ENCODE measurements at places on chromosomes 7 and 10.

GRCh38 chr10:31961277-31962074 is 32.8 kb upstream of the ARHGAP12 start:
- no peak for DNase-seq

- DNase-seq, result no peak
These were observed 1291.2 kb downstream of the XPNPEP1 start for GRCh38 chr10:108632144-108632543.

GRCh38 chr10:114234132-114234531 is 4.9 kb upstream of the VWA2 start:
- no peak for DNase-seq

- DNase-seq, result no peak
These were observed 255.5 kb upstream of the KMT2E start for GRCh38 chr7:104758504-104758903.

- no peak for DNase-seq
These were observed 27.7 kb upstream of the BET1 start for GRCh38 chr7:94031865-94032264.

- no peak for DNase-seq
These were observed 75.5 kb downstream of the CARD11 start for GRCh38 chr7:2968176-2968575.

GRCh38 chr7:1274121-1274875 is 41.6 kb downstream of the UNCX start:
- no peak for DNase-seq

- peak; percentile 52 for DNase-seq
These were observed at the start of gene SPOCK2 for GRCh38 chr10:72087969-72088888. Gene SPOCK2, minus strand, starts transcription at chr10:72088551. Its CDS starts 223 bp downstream, at chr10:72088328.

DNA sequence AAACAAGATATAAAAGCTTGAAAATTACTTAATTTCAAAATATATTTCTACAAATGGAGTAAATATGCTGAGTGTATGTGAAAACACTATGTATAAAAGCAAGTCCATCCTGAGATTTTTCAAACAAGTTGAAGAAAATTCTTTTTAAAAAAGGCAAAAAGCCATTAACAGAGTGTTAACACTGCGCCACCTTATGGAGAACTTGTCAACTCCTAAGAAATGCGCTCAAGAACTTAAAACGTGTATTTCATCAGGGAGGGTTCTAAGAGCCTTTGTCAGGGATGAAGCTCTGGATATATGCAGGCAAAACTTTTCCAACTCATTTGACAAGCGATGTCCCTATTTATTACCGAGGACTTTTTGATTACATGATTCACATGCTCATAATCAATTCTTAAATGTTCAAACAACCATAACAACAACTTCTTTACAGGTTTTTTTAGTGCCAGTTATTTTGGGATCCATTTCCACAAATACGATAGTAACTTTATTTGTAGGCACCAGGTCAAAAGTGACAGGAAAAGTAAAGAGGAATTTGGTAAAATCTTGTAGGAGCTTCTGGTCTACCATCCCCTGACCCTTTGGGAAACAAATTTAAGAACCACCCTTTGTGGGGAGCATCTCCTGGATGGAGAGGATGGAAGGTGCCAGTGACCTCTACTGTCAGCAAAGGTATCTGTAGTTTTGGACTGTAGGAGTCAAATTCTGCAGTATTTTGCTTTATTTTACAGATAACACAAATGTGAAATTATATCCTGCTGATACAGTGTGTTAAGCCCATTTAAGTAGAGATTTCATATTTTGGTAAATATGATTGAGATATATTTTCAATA is 23.2 kb downstream of the CALCR start:
- no peak for DNase-seq

DNA sequence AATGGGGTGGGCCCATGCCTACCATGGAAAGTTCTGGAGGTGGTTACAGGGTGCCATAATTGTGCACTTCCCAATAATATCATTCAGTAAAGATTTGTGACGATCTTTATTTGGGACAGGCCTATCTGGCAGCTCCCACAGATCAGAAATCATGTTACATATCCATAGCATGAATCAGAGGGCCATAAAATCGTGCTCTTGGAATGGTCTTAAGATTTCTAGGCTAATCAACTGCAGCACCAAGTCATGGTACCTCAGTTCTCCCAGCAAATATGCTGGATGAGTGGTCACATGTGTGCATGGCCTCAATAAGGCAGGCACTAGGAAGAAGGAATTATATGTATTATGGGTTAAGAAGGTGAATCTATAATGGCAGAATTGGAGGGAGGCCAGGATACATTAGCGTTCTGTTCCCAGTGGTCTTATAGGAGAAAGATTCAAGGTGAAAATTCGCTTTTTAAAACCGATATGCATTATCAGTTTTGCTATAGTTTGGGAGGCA is 134.7 kb downstream of the NRP1 start:
- DNase-seq, result no peak

DNA sequence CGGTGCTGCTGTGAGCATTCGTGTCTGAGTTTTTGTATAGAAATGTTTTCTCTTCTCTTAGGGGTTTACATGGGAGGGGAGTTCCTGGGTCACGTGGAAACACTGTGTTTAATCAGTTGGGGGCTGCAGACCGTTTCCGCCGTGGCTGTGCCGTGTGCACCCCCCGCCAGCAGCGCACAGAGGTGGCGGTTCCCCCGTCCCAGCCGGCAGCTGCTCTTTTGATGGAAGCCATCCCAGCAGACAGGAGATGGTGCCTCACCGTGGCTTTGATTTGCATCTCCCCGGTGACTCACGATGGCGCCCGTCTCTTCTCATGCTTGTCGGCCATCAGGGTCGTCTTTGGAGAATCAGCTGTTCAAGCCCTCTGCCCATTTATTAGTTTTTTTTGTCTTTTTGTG is 34.9 kb upstream of the FOXL3 start:
- no peak for DNase-seq

GRCh38 chr7:17274551-17275245 is 23.8 kb upstream of the AHR start:
- DNase-seq, result no peak

DNA sequence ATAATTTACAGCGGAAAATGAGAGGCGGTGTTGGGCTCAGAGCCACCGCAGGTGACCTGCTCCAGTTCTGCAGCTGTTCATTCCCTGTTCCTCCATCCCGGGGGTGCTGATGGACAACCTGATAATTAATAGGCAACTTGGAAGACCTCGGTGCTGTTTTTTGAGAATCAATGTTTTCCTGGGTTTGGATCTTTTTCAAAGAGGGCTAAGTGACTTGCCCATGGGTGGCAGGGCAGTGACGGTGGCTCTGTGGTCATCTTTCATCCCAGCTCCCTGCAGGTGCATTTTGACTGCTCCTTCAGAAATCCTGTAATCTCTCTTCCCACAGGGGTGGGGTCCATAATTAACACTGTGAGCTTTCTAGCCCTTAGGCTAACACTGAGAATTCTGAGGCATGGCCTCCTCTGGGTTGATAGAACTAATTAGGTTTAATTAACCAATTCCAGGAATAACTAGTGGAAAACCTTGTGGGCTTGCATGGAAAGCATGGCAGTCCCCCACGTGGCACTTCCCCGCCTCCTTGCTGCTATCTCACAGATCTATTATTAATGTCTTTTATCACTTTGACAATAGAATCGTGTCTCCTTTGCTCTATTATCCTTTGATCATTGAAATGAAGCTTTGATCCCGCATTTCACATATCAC is 217.9 kb downstream of the GLRX3 start:
- no peak for DNase-seq

DNA sequence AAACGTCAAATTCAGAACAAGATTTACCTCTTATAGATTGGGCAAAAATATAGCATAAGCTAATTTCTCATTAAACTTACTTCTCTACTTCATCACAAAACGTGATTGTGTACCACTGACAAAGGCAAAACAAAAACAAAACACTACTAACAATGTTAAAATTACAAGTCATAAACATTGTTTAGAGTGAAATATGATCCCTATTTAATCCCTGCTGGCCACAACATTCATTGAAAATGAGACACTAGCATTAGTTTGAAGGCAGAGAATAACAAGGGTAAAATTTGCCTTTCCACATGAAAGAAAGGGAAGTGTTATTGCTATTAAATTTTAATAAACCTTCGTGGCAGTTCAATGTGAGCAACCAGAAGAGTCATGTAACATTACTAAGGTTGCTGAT is 45.0 kb downstream of the SEMA3A start:
- no peak for DNase-seq

DNA sequence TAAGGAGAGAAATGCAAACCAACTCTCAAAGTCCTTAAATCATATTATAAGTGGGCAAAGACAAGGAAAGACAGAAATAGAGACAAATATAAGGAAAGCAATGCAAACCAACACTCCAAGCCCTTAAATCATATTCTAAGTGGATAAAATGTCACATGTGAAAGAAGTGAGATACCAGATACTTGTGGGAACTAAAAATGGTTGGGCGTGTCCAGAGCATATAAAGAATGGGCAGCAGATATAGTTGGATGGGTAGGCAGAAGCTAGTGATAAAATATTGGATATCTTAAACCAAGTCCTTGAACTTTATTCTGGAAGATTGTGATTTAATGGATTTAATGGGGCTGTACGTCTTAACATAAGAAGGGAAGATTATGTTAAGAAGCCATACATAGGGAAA is 1065.2 kb upstream of the C7orf33 start:
- DNase-seq, result no peak

GRCh38 chr10:116260599-116260998 is 12.4 kb downstream of the GFRA1 start:
- no peak for DNase-seq

- DNase-seq, result no peak
These were observed 17.3 kb upstream of the BLOC1S2 start for GRCh38 chr10:100303724-100304319.

DNA sequence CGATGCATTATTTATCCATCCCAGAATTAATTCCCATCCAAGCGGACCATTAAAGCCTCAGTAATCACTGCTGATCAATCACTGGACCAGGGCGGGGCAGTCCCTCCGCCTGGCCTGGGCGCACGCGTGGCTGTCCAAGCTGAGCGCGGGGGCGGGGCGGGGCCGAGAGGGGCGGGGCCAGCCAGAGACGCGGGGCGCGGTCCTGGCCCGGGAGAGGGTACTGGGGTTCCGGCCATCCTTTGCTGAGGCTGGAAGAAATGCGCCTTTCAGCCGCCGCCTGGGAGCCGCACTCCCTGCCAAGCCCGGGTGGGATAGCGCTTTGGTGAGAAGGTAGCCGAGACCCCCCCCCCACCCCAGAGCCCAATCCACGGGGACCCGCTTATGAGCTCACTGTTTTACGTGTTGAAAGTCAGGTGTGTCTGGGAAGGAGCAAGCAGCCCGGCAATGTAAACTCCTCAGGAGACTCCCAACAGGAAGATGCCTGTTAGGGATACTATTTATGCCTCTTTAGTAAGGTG is at the start of gene ARHGAP22:
TSS of gene ARHGAP22 (minus strand) at position 83 of the 518 bp plus-strand sequence. CDS start 277 bp downstream, outside the sequence.
- DNase-seq, result no peak

DNA sequence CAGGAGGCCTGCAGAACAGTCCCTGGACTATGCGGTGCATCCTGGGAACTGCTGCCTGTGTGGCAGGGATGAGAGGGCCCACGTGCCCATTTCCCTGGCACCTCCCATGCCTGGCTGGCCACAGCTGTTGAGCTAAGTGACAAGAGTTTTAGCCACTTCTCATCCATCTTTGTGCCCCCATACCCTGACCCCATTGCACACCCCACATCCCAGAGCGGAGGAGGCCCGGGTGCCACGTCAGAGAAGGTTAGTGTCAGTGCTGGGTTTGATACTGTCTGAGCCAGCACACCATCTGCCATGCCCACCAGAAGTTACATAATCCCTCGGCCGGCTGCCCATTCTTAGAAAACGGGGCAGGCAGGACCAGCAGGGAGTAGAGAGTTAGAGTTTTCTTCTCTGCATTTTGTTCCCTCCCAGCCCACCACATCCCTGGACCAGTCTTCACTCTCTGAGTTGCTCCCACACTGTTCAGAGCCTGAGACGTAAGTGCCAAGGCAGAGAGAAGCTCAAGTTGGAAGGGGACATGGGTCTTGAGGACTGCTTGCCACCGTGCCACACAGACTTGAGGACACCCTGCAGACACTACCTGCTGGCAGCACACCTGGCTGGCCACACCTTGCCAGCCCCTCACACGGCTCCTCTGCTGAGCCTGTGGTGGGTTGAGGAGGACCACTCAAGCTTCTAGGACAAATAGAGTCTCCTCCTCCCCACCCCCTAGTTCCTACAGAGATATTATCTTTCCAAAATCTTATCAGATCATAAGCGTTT is 13.1 kb downstream of the UNC5B start:
- no peak for DNase-seq

DNA sequence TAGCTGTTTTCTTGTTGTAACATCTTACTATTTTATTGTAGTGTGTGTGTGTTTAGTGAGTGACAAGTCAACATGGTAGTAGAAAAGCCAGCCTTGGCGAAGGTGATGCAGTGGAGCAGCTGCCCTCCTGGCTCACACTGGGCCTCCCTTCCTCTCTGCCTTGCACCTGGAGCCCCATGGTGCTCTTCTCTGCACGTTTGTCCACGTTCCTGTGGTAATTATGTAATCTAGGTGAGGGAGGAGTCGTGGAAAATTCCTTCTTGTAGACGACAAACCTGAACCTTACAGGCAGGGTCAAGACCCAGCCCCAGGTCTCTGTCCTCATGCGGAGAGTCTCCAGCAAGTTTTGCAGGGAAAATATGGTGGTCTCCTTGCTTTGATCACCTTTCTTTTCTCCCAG is 348.3 kb upstream of the MKI67 start:
- no peak for DNase-seq

DNA sequence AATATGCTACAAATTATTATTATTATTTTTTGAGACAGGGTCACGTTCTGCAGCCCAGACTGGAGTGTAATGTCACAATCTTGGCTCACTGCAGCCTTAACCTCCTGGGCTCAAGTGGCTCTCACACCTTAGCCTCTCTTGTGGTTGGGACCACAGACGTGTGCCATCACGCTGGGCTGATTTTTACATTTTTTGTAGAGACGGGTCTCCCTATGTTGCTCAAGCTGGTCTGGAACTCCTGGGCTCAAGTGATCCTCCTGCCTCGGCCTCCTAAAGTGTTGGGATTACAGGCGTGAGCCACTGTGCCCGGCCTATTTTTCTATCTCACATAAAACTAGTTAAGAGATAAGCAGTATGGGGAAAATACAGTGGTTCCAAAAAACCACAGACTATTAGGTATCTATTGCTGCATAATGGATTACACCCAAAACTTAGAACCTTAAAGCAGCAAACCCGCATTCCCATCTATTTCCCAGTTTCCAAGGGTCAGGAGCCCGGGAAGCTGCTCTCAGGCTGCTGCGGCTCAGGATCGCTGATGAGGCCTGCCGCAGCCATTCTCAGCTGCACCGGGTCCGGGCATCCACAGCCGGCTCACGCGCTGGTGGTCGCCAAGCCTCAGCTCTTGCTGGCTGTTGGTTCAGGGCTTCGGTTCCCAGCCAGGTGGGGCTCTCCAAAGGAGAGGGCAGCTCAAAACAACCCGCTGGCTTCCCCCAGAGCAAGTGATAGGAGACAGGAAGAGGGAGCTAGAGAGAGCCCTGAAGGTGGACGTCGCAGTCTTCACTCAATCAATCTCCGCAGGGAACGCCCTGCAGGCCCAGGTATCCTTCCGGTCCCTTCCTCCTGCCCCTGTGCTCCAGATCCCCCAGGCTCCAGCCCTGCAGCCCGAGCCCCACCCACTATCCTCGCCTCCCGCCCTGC is 128.2 kb downstream of the UBE2H start:
- no peak for DNase-seq

All from activated CD8-positive, alpha-beta memory T cell treated with anti-CD3 and anti-CD28 coated beads for 1 hour (primary cell).